ENCODE measurements at places on chromosomes 2 and 18.

GRCh38 chr2:215973954-215974699 is 39.2 kb downstream of the MREG start:
- DNase-seq, result no peak

DNA sequence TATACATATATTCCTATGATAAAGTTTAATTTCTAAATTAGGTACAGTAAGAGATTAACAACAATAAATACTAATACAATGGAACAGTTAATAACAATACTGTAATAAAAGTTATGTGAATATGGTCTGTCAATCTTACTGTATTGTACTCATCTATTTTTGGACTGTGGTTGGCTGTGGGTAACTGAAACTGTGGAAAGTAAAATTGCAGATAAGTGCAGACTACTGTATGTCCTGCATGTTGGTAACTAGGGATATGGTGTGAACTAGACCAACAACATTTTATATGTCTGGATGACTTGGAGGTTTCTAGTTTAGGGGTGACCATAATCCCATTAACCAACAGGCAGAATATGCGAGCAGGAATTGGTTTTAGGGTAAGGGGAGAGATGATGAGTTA is 23.3 kb downstream of the PHLPP1 start:
- no peak for DNase-seq

DNA sequence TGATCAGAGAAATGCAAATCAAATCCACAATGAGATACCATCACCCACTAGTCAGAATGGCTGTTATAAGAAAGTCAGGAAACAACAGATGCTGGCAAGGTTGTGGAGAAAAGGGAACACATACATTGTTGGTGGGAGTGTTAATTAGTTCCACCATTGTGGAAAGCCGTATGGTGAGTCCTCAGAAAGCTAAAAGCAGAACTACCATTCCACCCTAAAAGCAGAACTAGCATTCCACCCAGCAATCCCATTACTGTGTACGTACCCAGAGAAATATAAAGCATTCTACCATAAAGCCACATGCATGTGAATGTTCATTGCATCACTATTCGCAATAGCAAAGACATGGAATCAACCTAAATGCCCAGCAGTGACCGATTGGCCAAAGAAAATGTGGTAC is 60.7 kb downstream of the ANKRD62 start:
- DNase-seq, result no peak

- peak; percentile 74 for DNase-seq
Observed at GRCh38 chr2:221606424-221606823, 34.3 kb upstream of the EPHA4 start.

DNA sequence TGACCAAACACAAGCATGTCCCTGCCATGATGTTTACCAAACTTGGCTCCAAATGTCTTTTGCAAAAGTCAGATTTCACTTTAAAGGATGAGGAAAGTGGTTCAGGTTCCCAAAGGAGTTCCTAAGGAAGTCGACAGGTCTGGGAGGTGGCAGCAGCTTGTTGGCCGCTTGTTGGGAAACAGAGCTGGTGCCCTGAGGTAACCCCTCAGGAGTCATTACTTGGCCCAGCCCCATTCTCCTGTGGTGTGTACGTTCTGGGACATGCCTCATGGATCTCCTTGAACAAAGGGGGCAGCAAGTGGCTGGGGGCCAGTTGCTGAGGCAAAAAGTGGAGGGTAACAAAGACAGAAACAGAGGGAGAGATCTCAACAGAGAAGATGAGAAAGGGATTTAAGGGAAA is 10.9 kb downstream of the TMBIM1 start:
- no peak for DNase-seq

GRCh38 chr2:12616456-12617156 is 100.1 kb upstream of the TRIB2 start:
- DNase-seq, result no peak

GRCh38 chr18:10522574-10522973 is 3.3 kb upstream of the NAPG start:
- DNase-seq, result no peak

DNA sequence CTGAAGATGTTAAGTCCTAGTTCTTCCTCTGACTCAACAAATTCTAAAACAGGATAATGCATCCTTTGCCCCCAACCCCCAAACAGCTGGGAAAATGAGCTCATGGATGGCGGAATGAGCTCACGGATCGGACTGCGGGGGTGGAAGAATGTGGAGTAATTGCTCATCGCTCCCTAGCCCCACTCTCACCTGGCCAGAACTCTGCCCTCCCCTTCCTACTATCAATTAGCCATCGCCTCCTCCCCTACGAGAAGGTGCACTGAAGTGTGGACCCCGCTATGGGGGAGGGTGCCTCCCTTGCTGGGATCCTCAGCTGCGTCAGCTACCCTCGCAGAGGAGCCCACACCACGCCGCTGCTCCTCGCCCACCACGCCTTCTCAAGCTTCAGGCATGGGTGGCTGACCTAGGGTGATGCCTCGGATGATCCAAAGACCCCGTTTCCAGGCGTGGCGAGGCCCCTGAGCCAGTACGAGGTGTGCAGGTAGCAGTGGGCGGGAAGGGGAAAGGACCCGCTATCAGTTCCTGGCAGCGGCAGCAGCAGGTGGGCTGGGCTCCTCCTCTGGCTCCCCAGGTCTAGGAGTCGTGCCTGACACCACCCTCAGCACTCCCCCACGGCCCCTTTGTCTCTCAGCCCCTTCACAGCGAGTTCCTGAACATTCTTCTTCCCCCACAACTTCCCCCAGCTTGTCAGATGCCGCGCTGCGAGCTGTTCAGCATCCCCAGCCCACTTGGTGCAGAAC is 82.1 kb upstream of the POMC start:
- DNase-seq, result peak; percentile 48

DNA sequence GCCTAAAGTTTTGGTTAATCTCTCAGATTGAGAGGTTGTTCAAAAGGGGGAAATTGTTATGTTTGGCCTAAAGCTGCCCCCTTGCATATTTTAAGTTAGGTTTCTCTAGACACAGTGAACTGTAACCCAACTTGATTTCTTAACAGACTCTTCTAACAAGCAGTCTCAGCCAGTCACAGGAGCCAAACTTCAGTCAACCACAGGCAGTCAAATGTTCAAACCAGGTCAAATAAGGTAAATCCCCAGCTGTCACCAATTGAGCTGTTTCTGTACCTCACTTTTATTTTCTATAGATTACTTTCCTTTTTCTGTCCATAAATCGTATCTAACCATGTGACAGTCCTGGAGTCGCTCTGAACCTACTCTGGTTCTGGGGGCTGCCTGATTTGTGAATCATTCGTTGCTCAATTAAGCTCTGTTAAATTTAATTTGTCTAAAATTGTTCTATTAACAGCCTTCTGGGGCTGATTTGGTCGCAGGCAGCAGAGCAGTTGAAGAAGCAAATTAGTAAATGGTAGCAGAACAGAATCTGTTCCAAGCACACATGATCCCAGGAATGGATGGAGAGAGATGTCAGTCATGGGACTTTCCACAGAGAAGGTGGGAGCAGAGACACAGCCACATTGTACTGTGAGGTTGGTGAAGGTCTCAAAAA is 16.4 kb upstream of the NFU1 start:
- DNase-seq, result no peak

DNA sequence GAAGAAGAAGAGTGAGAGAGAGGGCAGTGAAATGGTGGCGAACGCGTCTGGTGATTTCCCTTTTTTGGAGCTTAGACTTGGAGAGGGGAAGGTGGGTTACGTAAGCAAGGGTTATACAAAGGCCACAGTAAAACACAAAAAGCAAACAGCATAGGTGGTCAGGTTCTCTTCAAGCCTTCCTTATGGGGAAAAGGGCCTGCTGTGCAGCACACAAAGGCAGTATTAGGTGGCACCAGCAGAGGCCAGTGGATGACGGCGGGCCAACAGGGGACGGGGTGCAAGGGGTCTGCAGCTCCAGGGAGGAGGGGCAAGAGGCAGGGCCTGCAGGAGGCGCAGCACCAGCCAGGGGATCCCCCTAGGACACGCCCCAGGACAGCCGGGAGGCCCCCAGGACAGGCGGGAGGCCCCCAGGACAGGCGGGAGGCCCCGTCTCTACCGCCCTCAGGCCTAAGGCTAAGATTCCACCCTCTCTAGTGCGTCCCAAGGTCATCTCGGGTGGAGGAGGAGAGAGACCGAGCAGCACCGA is 32.6 kb upstream of the NPC1 start:
- DNase-seq, result peak; percentile 82

- DNase-seq, result peak; percentile 39
Observed at GRCh38 chr2:190466819-190467446, 58.8 kb downstream of the MFSD6 start.

DNA sequence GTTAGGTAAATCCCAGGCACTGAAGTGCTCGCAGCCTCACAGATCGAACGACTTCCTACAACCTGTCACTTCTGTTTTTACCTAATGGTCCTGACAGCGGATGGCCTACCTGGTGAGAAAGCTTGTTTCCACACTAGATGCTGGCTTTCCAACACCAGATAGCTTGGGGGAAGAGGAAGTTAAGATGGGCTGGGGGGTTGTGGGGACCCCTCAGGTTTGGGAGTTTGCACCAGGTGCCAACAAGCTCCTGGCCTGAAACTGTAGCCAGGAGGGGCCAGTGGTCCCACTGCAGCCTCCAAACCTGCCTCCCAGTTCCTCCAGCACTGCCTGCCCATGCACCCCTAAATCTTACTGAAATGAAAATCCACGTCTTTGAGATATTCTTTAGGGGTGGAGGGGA is 3.9 kb downstream of the TMEM185B start:
- no peak for DNase-seq

DNA sequence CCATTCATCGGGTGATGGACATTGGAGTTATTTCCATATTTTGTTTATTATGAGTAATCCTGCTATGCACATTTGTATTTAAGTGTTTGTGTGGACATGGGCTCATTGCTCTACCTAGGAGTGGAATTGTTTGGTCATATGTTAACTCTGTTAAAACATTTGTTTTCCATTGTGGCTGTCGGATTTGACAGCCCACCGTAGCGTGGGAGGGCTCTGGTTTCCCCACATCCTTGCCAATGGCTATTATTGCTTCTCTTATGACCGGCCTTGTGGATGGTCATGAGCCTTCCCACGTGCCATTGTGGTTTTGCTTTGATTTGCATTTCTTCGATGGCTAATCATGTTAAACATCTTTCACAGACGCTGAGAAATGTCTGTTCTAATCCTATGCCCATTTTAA is 92.0 kb downstream of the ZNF236 start:
- DNase-seq, result no peak

GRCh38 chr2:196183528-196184231 is 12.3 kb upstream of the STK17B start:
- no peak for DNase-seq

DNA sequence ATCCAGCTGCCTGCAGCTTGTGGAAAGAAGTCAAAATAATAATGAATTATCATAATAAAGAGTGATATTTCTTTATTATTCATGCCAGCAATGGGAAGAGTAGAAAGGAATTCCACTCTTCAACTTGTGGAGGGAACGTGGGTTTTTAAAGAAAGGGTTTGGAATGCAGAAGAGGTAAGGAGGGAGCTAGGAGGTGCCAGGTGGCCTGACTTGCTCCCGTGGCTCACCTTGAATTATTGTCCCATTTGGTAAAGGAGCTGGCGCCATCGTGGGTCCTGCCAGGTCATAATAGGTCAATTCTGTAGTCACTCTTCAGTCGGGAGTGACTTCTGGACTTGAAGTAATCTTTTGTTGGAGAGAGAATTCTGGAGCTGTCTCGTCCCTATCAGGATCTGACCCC is 95.2 kb upstream of the BARD1 start:
- DNase-seq, result no peak

- peak; percentile 88 for DNase-seq
Observed at GRCh38 chr2:171416009-171416926, 17.5 kb downstream of the METTL8 start.

DNA sequence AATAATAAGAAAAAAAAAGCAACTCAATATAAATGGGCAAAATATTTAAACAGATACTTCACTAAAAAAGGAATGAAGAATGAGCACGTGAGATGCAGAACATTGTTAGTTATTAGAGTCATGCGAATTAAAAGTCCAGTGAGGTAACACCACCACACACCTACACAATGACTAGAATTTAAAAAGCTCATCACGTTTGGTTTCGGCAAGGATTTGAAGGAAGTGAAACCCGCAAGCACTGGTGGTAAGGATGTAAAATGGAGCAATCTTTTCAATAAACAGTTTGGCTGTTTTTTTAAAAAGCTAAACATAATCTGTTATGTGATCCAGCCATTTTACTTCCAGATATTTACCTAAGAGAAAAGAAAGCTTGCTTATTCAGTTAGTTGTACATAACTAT is 1181.6 kb upstream of the CELF4 start:
- DNase-seq, result no peak

DNA sequence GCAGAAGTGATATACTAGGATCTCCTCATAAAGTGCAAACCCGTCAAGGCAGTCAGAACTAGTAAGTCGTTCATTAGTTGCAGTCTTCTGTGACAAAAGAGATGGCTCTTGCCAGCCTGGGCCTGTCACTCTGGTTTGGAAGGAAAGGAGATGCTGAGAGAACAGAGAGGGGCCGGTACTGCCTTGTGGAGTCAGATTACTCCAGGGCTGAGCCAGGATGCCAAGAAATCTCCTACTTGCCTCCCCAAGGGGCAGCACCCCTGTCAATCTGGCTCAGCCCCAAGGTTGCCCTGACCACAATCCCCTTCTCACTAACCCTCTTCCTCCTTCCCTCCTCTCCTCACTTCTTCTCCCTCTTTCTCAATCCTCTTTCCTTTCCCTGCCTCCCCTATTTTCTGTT is 62.9 kb upstream of the ASPRV1 start:
- DNase-seq, result peak; percentile 69

GRCh38 chr2:32852856-32853255 is 93.9 kb upstream of the LTBP1 start:
- no peak for DNase-seq

- DNase-seq, result peak; percentile 4
Observed at GRCh38 chr2:186570604-186571003, 19.3 kb upstream of the ITGAV start.

GRCh38 chr18:629269-630150 is 27.9 kb upstream of the TYMS start:
- no peak for DNase-seq

GRCh38 chr18:51614967-51615571 is 417.6 kb upstream of the MEX3C start:
- no peak for DNase-seq

GRCh38 chr2:108988796-108989713 is at the start of gene EDAR:
Gene EDAR (minus strand): TSS chr2:108989220. CDS start chr2:108931014, 58,206 bp downstream.
- peak; percentile 82 for DNase-seq

GRCh38 chr18:31058897-31059296 is 16.4 kb upstream of the DSC3 start:
- DNase-seq, result peak; percentile 22

DNA sequence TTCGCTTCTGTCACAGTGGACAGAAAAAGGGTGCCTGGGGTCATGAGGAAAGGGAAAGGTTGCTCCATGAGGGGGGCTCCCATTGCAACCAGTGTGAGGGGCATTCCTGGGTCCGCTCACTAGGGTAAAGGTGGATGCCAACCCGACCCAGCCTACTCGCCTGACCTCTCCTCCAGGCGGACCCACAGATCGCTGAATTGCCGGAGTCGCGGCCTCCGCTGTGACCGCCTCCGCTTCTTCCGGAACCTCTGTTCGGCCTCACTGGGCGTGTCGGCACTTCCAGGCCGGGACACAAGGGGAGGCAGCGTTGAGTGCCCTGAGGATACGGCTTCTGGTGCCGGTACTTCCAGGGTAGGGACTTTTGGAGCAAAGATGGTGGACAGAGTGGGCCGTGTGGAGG is 57.1 kb downstream of the TRABD2A start:
- no peak for DNase-seq

GRCh38 chr2:71001592-71001927 is 6.9 kb upstream of the TEX261 start:
- peak; percentile 15 for DNase-seq

Measured in neural progenitor cell (in vitro differentiated cells).